ENCODE measurements at places on chromosomes 3 and 15. TPM values are rescaled to one million over a fixed set of nuclear protein-coding genes. Genes with fewer than 3 reads are reported as not detected.

CCDC33 gene
- total RNA-seq = not detected

FAM227B gene
- total RNA-seq = 0.71 TPM

AP3B2 gene
- total RNA-seq = 0.84 TPM

ZNF662 gene
- total RNA-seq = 5.7 TPM

TMC3 gene
- total RNA-seq = not detected

SNX4 gene
- 36.5 TPM for total RNA-seq

SLC12A1 gene
- not detected for total RNA-seq

ARNT2 gene
- total RNA-seq = 1.8 TPM

DNA sequence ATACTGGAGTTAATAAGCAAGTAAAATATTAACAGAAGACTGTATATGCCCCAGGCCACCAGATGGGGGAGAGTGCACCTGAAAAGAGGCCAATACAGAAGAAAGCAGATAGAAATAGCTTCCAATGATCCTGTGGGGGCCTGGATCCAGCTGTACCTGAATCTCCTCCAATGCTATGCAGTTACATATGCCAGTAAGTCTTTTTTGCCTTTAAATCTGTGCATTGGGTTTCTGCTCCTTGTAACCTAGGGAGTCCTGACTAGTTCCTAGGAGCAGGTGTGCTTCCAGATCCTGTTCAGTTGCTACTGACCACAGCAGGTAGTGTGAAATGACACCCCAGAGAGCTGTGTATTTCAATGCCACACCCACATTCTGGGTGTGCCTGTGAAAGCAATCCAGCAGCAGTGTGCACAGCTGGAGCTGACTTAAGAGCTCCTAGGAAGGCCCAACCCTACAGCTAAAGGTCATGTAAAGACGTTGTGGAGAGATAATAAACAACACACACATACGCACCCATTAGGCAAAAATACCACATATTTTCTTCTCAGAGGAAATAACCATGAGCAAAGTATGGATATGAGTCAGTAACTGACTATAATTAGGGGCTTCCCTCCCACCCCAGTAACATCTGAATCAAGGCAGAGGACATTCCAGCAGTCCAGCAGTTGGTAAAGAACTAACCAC lies 62.2 kb upstream of the AKAP13 start:
- DNase-seq = no peak

DNA sequence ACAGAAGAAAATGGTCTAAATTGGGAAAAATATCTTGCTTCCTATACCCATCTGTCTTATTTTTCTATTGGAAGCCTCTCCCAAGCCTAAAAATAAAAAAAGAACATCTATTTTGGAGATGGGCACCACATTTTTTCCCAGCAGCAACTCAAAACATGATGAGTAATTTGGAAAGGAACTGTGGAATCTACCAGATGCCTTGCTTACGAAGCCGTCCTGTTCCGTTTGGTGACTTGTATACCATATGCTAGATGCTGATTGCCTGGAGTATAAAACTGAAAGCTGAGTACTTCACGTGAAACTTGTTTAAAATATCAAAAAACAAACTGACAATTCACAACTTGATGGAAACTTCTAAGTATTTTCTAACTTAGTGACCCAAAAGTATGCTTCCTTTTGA lies 491.0 kb downstream of the ROBO2 start:
- DNase-seq = no peak

GRCh38 chr3:55634345-55634744 lies 147.2 kb upstream of the WNT5A start:
- DNase-seq = no peak

DNA sequence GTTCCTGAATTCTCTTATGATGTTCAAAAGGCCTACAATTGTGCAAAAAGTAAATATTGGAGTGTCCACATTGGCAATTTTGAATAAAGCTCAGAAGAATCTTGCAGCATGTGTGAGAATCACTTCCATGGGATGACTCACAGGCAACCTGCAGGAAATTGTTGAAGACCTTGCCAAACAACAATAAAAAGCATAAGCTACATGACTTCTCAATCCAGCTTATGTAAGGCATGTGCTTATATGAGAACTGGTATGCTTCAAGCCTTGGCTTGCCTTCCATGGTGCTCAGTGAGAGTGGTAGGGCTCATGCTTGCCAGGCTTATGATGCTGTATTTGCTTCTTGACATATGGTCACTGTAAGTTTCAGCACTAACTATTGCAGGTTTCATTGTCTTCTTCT lies 18.4 kb upstream of the BCHE start:
- DNase-seq = no peak

- DNase-seq = peak; percentile 53
Observed at GRCh38 chr3:126113238-126113555, 29.3 kb upstream of the SLC41A3 start.

DNA sequence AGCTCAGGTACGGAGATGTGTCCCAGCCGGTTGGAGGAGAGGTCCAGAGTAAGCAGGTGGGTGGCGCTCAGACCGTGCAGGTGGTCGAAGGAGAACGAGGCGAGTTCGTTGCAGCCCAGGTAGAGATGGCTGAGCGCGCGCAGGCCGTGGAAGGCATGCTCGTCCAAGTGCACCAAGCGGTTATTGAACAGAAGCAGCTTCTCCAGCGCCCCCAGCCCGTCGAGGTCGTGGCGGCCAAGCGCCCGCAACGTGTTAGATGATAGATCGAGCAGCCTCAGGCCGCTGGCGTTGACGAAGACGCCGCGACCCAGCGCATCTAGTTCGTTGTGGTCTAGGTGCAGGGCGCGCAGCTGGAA lies 648 bp downstream of the AMIGO3 start:
- no peak for DNase-seq

GRCh38 chr15:23440596-23440995 lies 6.4 kb downstream of the GOLGA6L2 start:
- DNase-seq = no peak

DNA sequence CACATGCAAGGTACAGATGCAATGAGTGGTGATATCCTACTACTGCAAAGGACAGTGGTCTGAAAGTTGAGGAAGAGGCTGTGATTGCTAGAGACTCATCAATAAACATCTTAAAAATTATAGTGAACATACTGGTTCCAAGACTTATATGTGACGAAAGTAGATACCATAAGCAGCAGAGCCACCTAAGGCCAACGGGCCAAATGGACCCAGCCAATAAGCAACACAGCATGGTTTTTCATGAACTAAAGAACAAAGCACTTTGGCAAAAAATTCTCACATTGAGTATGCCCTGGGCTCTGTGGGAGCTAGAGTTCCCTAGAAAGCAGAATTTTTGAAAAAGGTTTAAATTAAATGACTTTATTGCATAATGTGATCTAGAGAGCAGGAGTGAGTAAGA lies 272.1 kb downstream of the SI start:
- DNase-seq = no peak

DNA sequence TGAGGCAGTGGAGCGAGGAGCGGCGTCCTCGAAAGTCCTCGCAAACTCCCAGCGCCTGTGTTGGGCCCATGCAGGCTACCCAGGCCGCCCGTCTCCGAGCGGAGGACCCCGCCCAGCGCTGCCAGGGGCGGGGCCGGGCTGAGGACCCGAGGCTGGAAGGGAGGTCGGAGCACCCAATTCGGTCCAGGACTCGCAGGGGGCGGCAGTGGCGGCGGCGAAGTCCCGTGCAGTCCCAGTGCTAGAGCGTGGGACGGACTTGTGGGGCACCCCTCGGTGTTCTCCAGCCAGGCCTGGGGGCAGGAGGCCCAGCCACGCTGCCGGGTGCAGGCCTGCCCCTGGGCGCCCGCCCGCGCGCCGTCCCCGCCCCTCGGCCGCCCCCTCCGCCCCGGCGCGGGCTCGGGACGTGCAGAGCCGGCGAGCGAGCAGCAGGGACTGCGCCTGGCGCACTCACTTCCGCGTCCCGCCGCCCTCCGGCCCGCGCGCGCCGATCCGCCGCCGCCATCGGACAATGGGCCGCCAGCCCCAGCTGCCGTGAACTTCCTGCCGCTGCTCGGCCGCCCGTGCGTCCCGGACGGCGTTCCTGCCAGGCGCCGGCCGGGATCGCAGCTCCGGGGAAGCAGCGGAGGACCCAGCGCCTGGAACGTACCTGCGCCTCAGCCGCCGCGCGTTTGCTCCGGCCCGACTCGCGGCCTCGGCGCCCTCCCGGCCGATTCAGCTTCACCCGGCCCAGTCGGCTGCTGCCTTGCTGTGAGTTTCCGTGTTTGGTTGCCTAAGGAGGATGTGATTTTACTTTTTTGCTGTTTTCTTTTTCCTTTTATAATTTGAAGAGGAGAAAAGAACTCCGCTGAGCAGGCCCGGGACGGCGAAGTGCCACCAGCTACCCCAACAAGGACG lies 596 bp upstream of the LIMD1 start:
- DNase-seq = peak; percentile 92
